Stimulated activated CD8-positive, alpha-beta memory T cell treated with anti-CD3 and anti-CD28 coated beads, Interleukin-4, amount 100 ng/mL, for 24 hours (primary cell): ENCODE measurements at places on chromosomes 12 and 14.

GRCh38 chr12:29750131-29750927 is 33.4 kb downstream of the TMTC1 start:
- DNase-seq, result no peak

DNA sequence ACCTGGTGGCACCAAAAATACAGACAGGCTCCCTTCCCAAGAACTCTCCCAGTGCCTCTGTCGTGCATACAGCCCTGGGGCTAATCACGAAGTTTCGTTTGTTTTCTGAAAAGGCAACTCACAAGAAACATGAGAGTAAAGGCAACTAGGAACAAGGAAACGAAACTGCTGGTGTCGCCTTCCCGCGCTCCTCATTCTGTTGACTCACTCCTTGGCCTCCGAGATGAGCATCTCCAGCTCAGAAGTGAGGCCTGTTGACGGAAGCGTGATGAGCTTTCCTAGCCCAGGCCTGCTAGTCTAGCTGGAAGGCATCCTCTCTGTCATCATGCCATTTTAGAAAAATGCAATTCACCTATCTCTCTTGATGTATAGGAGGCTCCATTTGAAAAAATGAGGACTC is 50.5 kb downstream of the TTC9 start:
- no peak for DNase-seq

DNA sequence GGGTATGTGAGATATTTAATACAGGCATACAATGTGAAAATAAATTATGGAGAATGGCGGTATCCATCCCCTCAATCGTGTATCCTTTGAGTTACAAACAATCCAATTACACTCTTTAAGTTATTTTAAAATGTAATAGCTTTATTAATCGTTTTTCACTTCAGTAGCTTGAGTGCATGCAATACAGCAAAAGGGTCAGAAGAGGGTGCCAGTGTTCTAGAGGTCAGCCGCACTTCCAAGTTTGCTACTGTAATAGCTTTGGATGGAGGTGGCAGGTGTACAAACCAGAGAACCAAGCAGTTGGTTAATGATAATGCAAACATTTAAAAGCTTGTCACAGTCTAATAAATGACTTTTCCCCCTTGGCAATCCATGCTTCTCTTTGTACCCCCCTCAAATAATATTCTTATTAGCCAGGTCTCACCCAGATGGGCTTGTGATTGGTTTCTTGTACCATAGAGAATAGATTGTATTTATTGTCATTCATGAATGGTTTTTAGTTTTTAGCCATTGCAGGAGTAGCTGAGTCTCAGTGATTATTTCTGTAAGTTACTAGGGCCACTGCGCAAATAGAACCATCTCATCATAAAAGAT is 127.0 kb downstream of the ERC1 start:
- DNase-seq, result peak; percentile 49

DNA sequence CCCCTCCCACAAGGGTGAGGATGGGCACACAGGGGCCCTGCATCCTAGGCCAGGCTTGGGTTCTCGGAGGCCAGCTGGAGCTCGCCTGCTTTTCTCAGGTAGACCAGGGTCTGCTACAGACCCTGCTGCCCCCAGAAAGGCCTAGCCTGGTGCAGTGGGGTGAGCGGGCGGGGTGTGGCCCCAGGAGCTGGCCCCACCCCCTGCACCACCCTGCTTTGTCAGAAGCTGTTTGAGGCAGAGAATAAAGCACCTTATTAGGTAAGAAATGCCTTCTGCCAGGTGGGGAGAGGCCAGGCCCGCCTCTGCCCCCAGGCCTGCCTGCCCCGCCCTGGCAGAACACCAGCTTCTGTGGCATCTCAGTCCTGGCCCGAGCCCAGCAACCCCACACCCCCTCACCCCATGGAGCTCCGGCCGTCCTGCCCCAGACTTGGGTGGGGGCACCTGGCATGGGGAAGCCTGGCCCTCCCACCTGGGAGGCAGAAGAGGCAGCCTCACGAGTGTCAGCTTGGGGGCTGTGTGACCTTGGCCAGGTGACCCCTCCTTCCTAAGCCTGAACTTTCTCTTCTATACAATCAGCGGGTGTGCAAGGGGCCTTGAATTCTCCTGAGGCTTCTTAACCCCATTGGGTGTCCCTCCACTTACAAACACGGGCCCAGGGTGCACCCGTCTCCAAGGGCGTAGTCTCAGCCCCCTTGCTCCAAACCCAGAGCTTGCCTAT is 43.2 kb downstream of the KRT80 start:
- no peak for DNase-seq

DNA sequence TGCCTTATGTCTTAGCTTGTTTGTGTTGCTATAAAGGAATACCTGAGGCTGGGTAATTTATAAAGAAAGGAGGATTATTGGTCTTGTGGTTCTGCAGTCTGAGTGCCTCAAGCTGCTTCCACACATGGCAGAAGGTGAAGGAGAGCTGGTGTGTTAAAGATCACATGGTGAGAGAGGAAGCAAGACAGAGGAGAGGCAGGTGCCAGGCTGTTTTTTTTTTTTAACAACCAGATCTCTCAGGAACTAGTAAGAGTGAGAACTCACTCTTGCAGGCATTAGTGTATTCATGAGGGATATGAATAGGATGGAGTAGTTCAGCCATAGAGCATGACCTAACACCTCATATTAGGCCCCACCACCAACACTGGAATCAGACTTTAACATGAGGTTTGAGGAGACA is 123.4 kb downstream of the CMAS start:
- DNase-seq, result no peak

DNA sequence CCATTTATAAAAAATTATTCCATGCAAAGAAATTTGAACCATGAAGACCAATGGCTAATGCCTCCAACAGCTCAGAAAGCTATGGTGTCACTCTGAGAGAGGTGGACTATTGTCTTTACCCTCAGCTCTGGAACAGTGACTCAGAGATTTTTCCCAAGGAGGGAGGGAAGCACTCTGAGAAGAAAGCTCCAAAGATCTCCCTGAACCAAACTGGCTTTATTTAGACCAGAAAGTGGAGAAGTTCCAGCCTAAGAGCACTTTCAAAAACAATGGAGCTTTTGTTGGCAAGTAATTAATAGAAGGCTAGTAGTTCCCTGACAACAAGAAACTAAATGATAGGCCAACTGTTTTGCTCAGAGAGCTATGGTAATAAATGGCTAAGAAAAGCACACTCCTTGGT is 599.9 kb upstream of the MDGA2 start:
- no peak for DNase-seq

DNA sequence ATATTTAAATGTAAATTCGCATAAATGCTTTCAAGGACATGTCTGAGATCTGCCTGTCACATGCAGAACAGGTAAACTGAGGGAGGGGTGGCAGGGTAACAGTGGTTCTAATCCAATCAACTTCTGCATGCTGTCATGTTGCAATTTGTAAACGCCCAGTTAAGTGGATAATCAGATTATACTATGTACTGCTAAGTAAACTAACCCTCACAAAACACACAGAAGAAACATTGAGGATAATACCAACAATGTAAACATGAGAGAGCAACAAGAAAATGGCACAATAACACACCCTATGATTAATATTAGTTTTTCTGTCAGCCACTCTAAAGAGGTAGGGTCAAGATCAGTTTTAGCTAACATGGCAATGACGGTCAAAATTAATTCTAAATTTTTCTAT is 123.7 kb downstream of the KIF21A start:
- DNase-seq, result no peak

DNA sequence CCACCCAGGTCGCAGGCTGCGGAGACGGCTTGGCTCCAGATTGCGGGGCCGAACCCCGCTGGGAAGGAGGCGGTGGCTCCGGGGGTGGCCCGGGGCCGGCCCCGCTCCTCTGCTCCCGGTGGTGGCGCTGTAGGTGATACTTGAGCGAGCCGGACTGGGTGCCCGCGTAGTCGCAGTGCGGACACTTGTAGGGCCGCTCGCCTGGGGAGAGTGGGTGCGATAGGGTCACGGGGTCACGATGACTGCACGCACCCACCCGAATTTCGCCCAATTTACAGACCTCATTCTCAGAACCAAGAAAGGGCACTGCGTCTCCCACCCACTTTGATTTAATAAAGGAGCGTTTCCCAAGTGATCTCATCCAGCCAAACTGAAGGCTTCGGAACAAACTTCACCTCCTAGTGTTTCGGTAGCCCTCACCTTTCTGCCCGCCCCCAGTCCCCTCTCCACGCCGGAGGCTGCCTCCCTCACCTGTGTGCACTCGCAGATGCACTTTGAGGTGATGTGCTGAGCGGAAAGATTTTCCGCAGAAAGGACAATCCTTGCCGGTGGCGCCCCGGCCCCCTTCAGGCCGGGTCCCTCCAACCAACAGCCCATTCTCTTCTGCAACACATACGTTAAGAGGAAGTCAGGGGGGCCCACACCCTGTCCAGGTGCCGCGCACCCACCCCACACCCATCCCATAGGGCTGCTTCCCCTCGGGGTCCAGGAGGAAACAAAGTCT is 7.4 kb downstream of the ZNF219 start:
- no peak for DNase-seq

- no peak for DNase-seq
Measured at GRCh38 chr14:31927348-31927832, 149.7 kb upstream of the ARHGAP5 start.

GRCh38 chr12:54053751-54054741 is at the start of gene HOXC4:
Gene HOXC4 (plus strand): TSS chr12:54053835. CDS start chr12:54053923, 88 bp downstream.
- no peak for DNase-seq

DNA sequence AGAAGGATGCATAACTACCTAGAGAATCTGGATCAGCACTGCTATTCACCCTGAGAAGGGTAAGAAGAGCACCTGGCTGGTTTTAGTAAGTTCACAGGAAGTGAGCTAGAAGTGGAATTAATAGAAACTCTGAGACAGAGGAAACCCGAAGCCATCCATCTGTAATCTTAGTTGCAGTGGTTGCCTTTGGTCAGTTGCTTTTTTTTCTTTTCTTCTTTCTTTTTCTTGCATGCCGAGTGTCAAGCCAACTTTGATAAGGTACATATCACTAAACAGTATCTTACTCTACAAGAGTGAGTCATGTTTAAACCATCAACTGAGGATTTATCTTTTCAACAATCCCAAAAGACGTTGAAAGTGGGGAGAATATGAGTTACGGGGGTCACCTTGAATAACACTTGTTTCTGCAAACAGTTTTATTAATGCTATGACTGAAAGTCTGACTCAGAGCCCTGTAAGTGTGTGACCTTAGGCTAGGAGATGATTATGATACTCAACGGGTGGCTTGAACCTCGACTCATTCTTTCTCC is 26.7 kb downstream of the C12orf75 start:
- DNase-seq, result no peak

DNA sequence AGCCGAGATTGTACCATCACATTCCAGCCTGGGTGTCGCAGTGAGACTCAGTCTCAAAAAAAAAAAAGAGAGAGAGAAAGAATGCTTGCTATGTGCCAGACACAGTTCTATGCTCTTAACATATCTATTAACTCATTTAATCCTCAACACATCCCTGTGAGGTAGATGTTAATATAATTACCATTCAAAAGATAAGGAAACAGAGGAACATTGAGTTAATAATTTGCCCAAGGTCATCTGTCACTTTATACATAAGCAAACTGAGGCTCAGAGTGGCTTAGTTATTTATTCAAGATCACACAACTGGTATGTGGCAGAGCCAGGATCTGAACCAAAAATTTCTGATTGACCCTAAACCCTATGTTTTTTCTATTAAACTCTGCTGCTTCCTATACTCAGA is 116.1 kb upstream of the BCAT1 start:
- DNase-seq, result no peak

- DNase-seq, result no peak
Measured at GRCh38 chr12:92908108-92908507, 21.0 kb downstream of the EEA1 start.

GRCh38 chr14:52961060-52961639 is 10.3 kb upstream of the FERMT2 start:
- no peak for DNase-seq

- no peak for DNase-seq
Measured at GRCh38 chr14:100488057-100488456, 99.2 kb downstream of the BEGAIN start.

DNA sequence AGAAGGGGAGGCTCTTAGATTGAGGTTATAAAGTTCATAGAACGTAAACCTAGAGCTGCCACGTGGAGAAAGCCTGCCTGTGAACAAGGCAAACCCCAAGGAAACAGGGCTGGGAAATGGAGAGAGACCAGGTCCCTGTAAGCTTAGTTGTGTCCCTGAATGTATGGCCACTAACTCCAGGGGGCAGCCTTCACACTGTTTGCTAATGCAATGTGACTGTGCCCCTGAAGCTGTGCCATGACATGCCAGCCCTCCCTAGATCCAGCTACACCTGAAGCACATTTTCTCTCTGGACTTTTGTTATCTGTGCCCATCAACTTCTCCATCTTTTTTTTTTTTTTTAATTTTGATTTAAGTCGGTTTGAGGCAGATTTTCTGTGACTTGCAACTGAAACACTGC is 60.6 kb upstream of the TMCC3 start:
- no peak for DNase-seq

DNA sequence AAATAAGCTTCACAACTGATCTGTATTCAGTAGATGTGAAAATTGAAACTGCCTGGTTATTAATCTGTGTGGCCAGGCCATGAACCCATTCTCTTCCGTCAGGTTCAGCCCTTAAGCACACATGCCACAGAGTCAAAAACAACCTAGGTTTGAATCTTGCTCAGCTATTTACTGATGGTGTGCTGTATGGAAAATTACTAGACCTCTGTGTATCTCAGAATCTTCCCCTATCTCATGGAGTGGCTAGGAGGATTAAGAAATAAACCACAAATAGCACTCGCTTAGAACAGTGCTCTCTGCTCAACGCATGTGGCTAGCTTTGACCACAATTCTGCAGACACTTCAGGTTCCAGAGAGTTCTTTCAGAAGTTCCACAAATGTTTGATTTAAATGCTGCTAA is 240.7 kb upstream of the PLEKHG7 start:
- no peak for DNase-seq

DNA sequence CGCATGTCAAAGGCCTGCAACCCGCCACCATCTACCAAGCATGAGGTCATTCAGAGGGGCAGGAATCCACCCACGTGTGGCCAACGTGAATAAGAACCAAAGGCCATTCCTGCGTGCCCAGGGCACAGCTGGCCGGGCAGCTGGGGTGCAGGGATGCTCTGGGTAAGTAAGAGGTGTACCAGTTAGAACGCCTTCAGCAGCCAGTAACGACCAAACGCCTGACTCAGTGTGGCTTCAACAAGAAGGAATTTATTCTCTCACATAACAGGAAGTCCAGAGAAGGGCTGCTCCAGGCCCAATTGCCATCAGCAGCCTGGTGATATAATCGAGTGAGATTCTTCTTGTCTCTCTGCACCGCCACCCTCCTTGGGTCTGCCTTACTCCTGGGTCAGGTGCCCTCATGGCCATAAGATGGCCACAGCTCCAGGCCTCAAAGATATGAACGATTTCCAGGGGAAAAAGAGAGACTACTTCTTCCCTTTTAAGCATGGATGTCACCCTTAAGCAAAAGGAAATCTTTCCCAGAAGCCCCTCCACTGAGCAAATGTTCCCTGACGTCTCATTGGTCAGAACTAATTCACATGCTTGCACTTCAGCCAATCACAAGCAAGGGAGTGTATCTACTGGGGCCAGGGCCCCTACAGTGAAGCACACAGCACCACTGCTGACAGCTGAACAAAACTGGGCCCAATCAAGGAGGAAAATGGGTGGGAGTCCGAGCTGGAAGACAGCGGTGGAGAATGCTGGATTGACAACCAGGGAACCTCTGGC is 7.3 kb downstream of the TTC7B start:
- DNase-seq, result no peak

GRCh38 chr12:14066021-14066420 is 84.6 kb upstream of the GRIN2B start:
- no peak for DNase-seq
